Spinal cord (tissue), 10 donors: ENCODE measurements at places on chromosomes 4 and X. TPM values are rescaled to one million over a fixed set of nuclear protein-coding genes. Genes with fewer than 3 reads are reported as not detected.

The CAPN6 gene
- polyA plus RNA-seq, result 1.3 TPM

The ALB gene
- polyA plus RNA-seq, result 1.0 TPM

DNA sequence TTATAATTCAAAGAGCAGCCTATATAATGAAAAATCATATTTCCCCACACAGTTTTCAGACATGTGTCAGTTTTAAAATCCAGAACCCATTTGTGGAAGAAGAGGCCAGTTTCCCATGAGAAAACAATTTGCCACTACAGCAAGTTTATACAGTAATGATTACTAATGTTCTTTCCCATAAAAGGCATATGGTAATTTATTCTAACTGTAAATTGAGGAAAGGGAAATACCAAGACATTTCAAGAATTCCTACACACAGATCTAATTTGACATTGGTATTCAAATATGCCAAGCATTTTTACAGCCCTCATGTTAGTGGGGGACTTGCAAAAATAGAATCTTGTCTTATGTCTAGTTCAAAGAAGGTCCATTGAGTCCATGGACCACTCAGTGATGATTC lies 1368.6 kb downstream of the FSTL5 start:
- DNase-seq, result no peak

The KLF8 gene
- polyA plus RNA-seq, result 9.0 TPM

GRCh38 chr4:42654631-42655268 lies 2.2 kb downstream of the ATP8A1 start:
- DNase-seq, result no peak
